ENCODE measurements at places on chromosomes 1 and 21.

GRCh38 chr21:34819357-34819999, 150.7 kb downstream of the CLIC6 start:
- no peak for DNase-seq

DNA sequence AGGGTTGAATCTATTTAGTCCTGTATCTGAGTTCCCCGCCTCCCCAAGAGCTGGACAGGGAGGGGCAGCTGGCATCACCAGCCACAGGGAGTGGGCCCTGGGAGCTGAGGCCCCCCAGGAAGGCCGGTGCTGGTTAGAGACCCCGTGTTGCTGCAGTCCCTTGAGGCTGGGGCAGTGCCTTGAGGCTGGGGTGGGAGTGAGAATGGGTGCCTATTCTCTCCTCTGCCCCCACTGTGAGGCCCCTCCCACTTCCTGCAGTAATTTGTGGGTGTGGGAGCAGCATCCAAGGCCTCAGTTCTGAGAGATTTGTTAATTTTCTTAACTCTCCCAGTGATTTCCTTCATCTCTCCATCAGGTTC, 2.5 kb upstream of the TRAPPC3 start:
- DNase-seq = peak; percentile 67

- DNase-seq = no peak
Measured at GRCh38 chr1:184624051-184624450, 130.6 kb downstream of the EDEM3 start.

GRCh38 chr1:203512848-203513584, 19.1 kb downstream of the OPTC start:
- peak; percentile 17 for DNase-seq

GRCh38 chr1:21651214-21652042, 17.7 kb downstream of the RAP1GAP start:
- peak; percentile 43 for DNase-seq

DNA sequence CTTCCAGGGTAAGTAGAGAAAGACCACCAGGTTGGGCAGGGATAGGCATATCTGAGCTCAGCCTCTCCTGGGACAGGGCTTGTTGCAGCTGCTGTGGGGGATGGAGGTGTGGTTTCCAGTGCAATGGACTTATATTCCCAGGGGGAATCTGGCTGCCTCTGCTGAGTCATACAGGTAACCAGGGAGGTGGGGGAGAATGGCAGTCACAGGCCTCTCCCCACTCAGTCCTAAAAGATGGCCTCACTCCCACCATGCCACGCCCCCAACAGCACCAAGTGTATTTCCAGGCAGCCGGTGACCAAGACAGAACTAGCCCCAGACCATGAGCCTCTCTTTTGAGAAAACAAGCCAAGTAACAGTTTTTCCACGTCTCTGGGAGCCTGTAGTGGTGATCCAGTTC, 1240.7 kb downstream of the BRINP3 start:
- no peak for DNase-seq

GRCh38 chr1:6701437-6702153, at the start of gene DNAJC11:
Gene DNAJC11 (minus strand): TSS chr1:6701816. CDS start chr1:6701800, 16 bp downstream.
- peak; percentile 88 for DNase-seq

DNA sequence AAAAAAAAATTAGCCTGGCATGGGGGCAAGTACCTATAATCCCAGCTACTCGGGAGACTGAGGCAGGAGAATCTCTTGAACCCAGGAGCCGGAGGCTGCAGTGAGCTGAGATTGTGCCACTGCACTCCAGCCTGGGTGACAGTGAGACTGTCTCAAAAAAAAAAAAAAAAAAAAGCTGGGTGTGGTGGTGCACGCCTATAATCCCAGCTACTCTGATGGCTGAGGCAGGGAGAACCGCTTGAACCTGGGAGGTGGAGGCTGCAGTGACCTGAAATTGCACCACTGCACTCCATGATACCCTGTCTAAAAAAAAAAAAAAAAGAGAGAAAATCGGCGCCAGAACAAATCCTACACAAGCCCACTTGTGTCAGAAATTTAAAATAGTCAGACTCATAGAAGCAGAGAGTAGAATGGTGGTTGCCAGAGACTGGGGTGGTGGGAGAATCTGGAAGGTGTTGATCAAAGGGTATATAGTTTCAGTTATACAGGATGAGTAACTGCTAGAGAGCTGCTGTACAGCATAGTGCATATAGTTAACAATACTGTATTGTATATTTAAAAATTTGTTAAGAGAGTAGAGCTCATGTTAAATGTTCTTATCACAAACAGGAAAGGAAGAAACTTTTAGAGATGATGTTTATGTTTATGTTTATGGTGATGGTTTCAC, 9.6 kb downstream of the DIP2A start:
- no peak for DNase-seq

- no peak for DNase-seq
Measured at GRCh38 chr1:98405581-98406074, 255.9 kb upstream of the SNX7 start.

GRCh38 chr1:202662081-202662480, 48.2 kb downstream of the SYT2 start:
- no peak for DNase-seq

DNA sequence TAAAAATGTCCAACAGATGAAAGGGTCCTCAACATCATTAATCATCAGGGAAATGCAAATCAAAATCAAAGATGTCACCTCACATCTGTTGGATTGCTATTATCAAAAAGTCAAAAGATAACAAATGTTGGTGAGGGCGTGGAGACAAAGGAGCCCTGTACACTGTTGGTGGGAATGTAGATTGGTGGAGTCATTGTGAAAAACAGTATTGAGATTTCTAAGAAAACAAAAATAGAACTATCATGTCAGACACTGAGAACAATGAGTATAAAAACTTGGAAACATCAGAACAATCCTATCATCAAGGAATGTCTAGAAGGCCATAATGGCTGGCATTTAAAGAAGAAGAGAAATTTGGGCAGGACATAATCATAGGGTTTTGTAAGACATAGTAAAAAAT, 209.2 kb upstream of the PTGFR start:
- DNase-seq = no peak

GRCh38 chr1:24586970-24587820, 31.3 kb downstream of the NCMAP start:
- peak; percentile 82 for DNase-seq

GRCh38 chr1:229344937-229345684, 2.3 kb upstream of the CCSAP start:
- DNase-seq = no peak

DNA sequence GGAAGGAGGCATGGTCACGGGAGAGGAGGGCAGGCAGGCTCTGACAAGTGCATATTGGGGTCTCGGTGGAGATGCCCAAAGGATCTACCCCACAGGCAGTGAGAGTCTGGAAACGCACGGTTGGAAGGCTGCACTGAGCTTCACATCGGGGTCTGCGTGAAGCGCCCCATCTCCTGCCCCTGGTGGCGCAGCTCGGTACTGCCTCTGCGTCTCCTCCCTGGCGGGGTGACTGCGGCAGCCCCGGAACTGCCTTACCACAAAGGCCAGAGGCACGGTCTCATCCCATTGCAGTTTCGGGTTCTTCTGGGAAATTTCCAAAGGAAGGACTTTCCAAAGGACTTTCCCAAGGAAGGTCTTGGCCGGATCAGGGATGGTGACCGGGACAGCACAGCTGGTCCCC, 69.2 kb upstream of the AJAP1 start:
- DNase-seq = no peak

GRCh38 chr21:46469275-46469674, 10.6 kb downstream of the DIP2A start:
- no peak for DNase-seq

- DNase-seq = no peak
Measured at GRCh38 chr1:248791010-248791409, 34.7 kb downstream of the SH3BP5L start.

GRCh38 chr1:30639881-30640452, 83.4 kb downstream of the MATN1 start:
- DNase-seq = no peak

- no peak for DNase-seq
Measured at GRCh38 chr21:37710546-37711285, 205.5 kb downstream of the KCNJ6 start.

DNA sequence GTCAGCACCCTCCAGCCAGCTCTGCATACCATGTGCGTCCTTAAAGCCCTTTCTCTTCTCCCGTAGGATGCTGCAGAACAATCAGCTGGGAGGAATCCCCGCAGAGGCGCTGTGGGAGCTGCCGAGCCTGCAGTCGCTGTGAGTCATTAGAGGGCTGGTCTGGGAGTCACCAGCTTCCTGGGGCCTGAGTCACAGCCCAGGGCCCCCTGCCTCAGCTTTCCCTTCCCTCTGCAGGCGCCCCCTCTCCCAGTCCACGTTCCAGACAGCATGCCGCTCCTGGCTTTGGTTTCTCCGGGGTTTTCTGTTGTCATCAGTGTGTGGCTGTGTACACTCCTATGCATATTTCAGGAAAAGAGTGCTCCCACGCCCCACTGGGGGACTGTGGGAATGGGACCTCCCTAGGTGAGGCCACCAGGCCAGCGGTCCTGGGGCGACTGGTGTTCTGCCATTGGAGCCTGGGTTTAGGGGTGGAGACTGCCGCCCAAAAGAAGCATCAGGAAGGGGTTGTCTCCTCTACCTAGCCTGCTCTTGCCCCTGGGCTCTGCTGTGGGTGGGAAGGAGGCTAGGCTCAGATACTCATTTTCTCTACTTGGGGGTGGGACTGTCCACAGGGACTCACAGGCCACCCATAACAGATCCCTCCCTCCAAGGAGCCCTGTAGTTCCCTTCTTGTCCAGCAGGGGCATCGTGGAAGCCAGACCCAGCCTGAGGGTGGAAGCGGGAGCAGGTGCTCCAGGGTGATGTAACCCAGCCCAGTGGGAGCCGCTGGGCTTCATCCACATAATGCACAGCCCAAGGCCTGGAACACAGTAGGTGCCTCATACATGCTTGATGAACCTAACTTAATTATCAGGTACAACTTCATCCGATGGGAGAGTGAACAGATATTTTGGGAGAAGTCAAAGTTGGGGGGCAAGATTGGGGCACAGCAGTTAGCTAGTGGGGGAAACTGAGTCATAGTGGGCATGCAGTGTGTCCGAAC, 42.5 kb downstream of the LGR6 start:
- peak; percentile 32 for DNase-seq

DNA sequence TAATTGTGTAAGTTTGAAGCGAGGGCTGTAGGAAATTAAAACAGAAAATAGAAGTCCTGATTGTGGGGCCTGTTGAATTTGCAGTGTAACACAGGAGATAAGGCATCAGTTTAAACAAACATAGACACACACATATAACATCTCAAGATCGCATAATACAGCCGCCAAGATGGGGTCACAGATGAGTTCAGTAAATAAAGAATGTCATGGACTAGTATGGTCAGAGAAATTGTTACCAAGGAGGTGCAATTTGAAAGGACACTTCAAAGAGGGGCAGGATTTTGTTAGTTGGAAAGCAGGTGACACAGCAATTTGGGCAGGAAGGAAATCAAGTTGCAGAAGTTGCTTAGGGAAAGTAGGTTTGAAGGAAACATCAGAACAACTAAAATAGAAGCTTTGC, 450.0 kb downstream of the USP25 start:
- DNase-seq = no peak

DNA sequence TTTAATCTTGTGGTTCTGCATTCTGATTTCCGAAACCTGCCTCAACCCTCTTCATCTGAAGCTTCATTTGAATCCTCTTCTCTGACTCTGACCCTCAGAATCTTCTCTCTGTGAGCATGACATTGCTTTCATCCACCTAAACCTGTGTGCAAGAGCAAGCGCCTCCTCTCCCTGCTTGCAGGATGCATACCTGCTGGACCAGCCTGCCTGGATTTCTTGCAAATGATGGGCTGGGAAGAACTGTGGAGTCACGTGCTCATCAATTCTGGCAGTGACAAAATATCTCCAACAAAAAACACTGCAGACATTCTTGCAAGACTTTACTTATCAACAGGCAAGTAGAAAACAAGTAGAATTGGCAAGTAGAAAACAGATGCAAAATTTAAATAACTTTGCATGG, 20.8 kb upstream of the SLC35F3 start:
- DNase-seq = no peak

GRCh38 chr1:200336101-200336845, 73.6 kb downstream of the ZNF281 start:
- no peak for DNase-seq

DNA sequence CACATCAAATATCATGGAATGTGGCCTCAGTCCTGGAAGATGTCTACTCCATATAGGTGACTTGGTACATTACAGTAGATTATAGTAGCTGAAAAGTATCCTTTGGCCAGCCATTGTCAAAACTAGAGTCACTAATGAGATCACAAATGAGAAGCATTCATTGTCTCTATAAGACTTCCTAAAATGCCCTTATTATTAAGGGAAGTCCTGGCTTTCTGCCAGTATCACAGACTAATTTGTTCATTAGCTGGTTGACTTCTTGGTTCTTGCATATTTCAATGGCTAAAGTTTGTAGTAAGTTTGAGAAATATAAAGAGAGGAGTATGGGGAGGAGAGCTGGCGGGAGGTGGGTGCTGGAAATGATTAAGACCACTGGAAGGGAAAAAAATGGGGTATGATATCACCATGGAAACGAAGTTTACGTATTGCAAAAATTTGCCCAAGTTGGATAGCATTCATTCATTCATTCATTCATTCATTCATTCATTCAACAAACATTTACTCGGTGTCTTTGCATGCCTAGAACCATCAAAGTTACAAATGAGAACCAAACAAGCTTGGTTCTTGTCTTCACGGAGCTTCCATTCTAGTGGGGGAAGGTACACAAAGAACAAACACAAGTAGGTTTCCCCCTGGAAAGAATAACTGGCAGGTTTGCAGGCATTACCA, 11.7 kb upstream of the B3GALNT2 start:
- no peak for DNase-seq

- DNase-seq = no peak
Measured at GRCh38 chr1:94486990-94487389, 54.6 kb downstream of the F3 start.

- DNase-seq = no peak
Measured at GRCh38 chr1:100304227-100304626, 38.2 kb downstream of the RTCA start.

DNA sequence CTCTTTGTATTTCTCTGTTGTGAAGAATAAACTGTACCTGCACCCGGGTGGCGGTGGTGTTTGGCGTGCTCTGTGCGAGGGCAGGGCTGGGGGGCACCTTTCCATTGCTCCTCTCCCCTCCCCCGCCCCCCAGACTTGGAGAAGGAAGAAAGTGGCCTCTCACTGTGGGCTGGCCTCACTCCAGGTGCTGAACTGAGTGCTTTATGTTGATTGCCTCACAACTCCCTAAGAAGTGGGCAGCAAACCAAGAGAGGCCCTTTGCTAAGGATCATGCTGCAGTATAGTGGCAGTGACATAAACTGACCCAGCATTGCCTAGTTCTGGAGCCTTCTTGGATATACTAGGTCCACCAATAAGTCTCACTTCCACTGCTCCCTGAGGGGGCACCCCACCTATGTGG, 20.2 kb downstream of the A3GALT2 start:
- no peak for DNase-seq

GRCh38 chr1:31410871-31411270, 2.1 kb upstream of the SERINC2 start:
- DNase-seq = no peak

DNA sequence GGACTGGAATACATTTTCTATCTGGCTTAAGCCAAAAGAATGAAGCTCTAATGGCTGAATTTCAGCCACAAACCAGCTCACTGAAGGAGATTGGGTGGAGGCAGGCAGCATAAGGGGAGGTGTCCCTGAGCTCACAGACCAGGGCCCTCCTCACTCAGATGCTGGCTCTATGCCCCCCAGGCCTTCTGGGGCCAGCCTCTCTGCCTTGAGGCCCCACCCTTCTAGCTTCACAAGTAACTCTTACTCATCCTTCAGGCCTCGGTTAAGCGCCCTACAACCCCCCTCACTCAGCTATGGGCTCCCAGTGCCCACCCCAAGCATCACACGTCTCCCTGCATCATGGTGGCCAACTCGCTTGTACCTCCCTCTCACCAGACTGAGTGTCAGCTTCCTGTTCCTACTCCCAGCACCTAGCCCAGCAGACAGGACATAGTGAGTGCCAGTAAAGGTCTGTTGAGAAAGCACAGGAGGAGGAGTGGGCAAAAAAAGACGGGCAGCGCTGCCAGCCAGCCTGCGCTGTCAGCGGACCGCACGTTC, 40.8 kb upstream of the GPR157 start:
- no peak for DNase-seq

All from CD4-positive, alpha-beta T cell treated with Interleukin-6 at 100 ng/mL for 8 hours (primary cell).